ENCODE measurements at places on chromosomes 12 and 14.

- no peak for DNase-seq
Observed at GRCh38 chr12:105409279-105409678, 78.8 kb downstream of the C12orf75 start.

DNA sequence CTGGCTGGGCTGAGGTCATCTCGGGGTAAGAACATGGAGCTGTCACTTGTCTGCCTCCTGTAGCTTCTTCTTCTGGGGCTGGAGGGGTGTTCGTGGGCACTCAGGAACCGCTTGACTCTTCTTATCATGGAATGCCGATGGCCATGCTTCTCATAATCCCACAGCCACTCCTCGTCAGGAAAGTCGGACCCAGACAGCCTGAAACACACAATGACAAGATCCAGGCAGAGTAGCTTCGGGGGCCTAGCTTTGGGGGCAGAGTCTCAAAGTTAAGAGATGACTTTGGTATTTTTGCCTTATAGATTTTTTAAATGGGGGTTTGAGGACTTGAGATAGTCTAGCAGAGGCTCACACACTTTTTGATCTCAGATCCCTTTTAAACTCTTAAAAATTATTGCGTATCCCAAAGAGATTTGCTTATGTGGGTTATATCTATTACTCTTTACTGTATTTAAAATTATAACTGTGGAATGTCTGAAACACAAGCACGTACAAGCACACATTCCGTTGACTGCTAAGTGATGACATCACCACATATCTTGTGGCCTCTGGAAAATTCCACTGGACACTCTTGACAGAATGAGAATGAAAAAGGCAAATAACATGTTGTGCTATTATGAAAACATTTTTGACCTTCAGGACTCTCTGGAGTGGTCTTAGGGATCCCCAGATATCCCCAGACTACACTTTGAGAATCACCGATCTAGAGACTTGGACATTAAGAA lies 43.3 kb downstream of the BEST3 start:
- DNase-seq, result no peak

GRCh38 chr14:88835661-88836060 lies 11.2 kb downstream of the TTC8 start:
- DNase-seq, result no peak

DNA sequence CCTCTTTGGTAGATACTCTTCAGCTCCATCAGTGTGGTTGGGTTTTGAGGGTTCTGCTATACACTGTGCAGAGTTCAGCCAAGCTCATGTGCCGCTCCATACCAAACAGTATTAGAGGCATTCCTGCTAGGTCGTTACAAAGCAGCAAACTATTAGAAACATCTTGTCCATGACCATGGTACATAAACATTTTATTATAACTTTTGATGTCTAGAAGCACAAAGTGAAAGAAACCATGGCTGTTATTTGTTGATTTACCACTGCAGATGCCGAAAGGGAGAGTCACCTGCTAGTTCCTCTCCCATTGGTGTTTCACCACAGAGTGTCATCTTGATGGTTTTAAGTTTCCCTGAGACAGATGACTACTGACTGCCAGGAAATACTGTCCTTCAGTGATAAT lies 242.0 kb downstream of the ADAMTS20 start:
- DNase-seq, result no peak

GRCh38 chr12:28893365-28893764 lies 255.7 kb upstream of the FAR2 start:
- no peak for DNase-seq

GRCh38 chr12:15209782-15210181 lies 11.4 kb downstream of the RERG start:
- DNase-seq, result no peak

DNA sequence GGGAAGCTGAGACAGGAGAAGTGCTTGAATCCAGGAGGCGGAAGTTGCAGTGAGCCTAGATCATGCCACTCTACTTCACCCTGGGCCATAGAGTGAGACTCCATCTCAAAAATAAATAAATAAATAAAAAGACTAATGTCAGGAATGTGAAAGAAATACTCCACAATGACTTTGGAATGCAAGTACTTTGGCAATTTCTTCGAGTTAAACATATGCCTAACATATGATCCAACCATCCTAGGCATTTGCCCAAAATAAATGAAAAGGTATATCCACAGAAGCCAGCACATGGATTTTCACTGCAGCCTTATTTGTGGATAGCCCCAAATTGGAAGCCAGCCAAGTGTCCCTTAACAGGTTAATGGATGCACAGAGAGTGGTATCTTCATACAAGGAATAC lies 357.9 kb upstream of the TMEM132C start:
- no peak for DNase-seq

DNA sequence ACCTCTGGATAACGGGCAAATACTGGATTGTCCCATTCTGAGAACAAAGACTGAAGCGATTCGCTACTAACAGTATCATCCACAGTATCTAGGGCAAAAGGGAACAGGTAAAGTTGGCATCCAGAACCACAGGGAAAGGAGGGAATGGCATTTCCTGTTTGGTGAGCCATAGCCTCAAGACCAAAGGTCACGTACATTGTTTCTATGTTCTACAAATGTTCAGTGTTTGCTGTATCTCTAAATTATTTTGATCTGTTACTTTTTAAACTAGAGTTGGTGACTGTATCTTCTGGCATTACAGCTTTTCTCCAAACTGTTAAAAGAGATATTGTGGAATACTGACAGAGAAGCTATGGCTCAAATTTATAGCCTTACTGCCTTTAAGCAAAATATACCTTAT lies 9.7 kb downstream of the MLH3 start:
- DNase-seq, result no peak

DNA sequence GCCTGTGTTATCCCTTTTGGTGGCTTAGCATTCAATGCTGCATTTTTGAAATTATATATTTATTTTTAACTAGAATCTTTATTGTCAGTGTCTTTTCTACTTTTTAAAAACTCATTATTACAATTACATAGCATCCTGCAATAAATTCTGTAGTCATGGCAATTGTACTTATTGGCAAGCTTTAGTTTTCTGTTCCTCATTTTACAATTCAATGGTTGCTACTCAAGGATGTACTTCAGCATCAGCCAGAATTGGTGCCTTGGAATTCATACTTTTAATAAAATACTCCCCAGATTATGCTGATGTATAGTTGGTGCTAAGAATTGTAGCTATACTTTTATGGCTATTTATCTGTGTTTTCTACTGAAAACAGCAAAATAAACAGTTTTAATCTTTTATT lies 1756.8 kb upstream of the SEL1L start:
- no peak for DNase-seq

GRCh38 chr12:2259369-2259768 lies 206.6 kb downstream of the CACNA1C start:
- DNase-seq, result no peak

- DNase-seq, result no peak
Observed at GRCh38 chr12:23290627-23291330, 658.7 kb downstream of the SOX5 start.

DNA sequence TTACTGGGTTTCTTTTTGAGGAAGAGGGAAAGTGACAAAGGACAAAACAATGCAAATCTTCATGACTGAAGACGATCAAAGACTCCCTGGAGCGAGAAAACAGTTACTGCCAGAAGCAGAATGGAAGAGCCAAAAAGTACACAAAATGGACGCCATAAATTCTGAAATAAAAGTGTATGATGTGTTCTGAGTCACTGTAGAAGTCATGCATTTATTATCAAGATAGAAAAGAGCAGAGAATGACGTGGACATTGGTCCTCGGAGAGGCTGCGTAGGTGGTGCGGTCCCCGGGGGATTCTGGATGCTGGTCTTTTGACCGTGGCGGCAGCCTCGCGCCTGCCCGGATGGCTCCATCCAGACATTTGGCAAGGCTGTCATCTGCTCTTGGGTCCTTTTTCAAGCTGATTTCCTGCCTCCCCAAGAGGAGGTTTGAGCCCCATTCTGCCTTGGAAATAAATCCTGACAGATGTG lies 52.8 kb downstream of the C14orf132 start:
- no peak for DNase-seq

DNA sequence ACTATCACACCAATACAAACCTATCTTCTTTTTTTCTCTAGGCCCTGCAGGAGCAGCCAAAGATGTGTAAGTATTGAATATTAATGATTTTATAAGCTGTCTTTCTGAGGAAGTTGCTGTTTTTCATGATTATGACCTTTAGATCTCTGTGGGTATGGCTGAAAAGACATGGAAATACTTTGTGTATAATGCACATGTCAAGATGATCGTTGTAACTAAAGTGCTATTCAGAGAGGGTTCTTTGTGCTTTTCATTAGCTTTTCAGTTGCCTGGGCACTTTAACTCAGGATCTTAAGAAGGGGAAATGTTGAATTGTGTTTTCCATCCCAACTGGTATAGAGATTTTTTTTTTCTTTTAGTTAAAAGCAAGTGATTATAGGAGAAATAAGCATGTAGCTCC lies 18.1 kb downstream of the C12orf75 start:
- no peak for DNase-seq

DNA sequence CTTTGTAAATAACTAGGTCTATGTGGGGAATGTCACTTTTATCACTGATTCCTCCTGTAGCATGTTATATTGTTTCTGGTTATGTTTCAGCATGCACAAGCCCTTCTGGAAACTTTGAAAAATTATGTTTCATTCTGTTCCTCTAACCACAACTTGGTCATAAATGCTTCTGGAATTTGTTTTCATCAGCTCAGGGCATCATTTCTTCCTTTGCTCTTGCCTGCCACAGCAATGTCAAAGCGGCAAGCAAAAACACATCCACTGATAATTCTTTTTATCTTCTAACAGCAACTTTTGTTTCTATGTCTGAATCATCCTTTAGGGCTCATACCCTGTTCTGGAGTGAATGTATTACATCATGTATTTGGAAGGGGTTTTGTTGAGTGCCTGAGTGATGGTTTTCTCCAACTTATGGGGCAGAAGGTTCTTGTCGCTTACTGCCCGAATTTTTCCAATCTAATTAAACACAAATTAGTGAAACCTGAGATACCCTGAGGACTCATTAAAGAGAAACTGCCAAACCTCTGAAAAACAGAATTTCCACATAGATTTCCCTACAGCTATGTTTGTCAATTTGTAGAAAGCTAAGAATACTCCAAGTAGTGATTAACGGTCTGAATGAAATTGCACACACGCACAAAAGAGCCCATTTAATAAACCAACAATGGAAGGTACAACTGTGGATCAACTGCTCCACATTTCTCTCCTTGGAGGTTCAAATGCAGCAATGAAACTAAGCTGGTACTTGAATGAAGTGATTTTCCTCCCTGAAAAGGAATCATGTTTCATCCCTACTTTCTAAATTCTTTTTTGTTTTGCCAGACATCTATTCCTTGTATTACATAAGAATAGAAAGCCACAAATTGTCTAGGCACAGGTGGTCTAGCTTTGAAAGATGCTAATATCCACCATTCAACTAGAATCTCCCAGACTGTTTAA lies 173.5 kb upstream of the KRR1 start:
- no peak for DNase-seq

GRCh38 chr12:122090759-122091515 lies 12.4 kb downstream of the MLXIP start:
- no peak for DNase-seq

GRCh38 chr12:124618291-124618902 lies 51.0 kb upstream of the NCOR2 start:
- DNase-seq, result no peak

DNA sequence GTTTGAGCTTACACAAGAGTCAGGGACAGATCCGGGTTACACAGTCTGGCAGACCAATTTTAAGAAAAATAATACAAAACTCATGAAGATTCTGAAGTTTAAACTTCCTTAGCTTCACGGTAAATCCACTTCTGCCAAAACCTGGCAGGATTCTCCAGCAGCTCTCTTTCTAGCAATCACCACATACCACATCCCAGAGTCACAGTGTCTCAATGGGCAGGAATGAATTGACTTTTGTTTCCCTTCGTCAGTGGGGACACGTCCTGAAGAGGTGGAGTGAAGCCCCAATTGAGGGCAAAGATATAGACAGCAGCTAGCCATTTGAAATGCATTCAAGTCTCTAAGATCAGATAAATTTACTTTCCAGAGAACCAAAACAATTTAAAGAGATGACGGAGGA lies 117.1 kb upstream of the ARHGAP5 start:
- DNase-seq, result no peak

GRCh38 chr12:104006929-104007328 lies 41.3 kb downstream of the TDG start:
- DNase-seq, result no peak

DNA sequence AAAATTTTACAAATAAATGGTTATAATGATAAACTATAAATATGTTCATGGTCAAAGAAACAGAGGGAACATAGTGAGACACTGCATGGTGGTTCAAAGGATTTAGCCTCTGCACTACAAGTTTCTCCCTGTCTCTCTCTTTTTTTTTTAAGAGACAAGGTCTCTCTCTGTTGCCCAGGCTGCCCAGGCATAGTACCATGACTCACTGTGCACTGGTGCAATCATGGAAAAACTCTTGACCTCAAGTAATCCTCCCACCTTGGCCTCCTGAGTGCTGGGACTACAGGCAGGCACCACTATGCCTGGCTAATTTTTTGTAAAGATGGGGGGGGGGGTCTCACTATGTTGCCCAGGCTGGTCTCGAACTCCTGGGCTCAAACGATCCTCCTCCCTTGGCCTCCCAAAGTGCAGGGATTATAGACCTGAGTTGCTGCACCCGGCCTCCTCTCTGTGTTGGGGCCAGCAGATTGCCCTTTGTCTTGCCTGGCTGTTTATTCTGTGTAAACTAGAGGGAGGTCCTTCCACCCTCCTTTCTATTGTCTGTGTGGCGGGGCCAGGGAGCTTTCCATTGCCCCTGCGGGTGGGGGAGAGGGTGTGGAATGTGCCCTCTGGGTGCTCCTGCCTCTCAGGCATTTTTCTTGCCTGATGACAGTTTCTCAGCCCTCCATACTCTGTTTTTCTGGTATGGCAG lies 22.1 kb downstream of the MTHFD1 start:
- no peak for DNase-seq

- no peak for DNase-seq
Observed at GRCh38 chr12:9866860-9867269, 2.3 kb downstream of the CLEC2B start.

GRCh38 chr12:53218551-53219291 lies 11.7 kb upstream of the ITGB7 start:
- no peak for DNase-seq

- no peak for DNase-seq
Observed at GRCh38 chr12:76792828-76793227, 28.9 kb downstream of the ZDHHC17 start.

DNA sequence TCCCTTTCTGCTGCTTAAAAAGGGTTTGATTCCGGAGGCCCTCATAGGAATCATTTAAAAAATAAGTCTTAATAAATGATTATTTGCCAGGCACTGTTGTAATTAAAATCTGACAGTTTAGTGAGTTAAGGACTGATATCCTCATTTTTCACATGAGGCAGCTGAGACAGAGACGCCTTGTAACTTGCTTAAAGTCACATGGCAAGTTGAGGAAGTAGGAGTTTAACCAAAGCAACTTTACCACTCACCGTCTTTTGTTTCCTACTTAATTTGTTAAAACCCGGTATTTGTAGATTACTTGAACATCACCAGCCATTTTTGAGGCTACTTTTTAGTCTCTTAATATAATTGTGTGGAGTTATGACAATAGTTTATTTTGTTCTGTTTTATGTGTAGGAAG lies 2.4 kb downstream of the TIGAR start:
- DNase-seq, result no peak

DNA sequence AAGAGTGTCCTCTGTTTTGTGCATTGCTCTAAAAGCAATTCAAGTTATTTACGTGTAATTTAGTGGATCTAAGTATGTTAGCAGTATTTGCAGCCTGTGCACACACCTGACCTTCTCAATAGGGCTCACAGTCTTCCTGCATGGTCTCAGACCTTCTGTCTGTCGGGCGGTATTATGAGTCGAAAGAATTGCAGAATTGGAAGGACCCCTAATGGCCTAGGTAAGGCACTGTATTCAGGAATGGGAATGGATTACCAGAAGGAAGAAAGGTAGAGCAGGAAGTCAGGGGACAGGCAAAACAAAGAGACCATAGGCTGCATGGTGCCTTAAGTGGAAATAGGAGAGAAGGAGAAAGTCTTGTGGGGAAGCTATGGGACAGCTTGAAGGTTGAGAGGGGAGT lies 341.6 kb downstream of the VRK1 start:
- DNase-seq, result no peak
